Muscle of back (tissue), 13 donors: ENCODE measurements at places on chromosomes 6 and 20. TPM values are rescaled to one million over a fixed set of nuclear protein-coding genes. Genes with fewer than 3 reads are reported as not detected.

DNA sequence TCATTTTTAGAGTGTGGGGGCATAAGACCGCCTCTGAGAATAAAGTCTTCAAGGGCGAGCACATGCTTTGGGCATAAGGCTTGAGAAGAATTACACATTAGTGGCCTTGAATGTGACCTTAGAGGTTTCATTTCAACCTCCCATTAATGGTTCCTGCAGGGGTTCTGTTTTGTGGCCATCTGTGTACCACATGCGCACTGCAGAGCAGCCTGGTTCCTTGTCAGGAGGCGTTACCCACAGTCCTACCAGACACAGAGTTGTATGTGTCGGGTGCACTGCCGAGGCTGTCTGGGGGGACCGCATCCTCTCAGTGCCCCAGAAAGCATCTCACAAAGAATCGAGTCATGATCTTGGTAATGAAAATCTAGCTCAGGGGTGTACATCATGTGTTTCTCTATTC, 115.7 kb downstream of the B3GAT2 start:
- DNase-seq, result no peak

GRCh38 chr20:615514-615913, 5.4 kb upstream of the TCF15 start:
- no peak for DNase-seq

- DNase-seq, result no peak
Observed at GRCh38 chr20:64056889-64057627, 5.9 kb upstream of the TCEA2 start.

DNA sequence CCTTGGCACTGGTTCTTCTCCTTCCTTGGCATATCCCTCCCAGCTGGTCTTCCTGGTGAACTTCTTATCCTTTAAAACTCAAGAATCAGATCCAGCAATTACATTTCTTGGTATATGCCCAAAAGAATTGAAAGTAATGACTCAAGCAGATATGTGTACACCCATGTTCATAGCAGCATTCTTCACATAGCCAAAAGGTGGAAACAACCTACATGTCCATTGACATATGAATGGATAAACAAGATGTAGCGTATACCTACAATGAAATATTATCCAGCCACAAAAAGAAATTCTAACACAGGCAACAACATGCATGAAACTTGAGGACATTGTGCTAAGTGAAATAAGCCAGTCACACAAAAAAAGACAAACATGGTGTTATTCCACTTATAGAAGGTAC, 103.7 kb upstream of the NT5E start:
- no peak for DNase-seq

The GABRR2 gene
- 3.0 TPM for polyA plus RNA-seq

- DNase-seq, result no peak
Observed at GRCh38 chr20:6347916-6348315, 225.1 kb upstream of the FERMT1 start.

DNA sequence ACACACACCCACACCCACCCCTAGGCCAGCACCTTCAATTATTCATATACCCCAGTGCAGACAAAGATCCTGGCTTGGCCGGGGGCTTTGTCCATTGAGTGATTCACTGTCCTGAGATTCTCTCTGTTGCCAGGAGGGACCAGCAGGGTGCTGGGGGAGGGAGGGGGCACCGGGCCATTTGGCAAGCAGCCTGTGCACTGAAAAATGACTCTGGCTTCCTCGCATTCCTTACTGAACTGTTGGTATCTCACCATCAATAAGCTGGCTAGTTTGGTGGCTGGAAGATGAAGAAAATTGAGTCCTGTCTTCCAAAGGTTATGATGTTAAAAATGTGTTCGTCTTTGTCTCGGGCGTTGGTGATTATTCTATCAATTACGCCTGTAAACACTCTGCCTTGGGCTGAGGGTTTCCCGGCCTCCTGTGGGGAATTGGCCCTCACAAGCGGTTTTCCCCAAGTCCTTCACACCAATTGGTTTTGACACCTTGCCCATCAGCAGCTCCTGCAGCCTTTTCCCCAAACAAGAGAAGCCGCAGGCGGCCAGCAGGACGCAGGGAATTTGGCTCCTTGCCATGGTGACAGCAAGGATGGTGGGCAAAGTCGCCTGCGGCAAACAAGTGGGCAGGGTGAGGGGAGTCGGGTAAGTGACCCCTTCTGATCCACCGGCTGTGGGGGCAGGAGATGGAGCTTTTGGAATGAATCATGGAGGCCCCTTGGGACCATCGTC, 4.9 kb downstream of the VSTM2L start:
- no peak for DNase-seq

- DNase-seq, result no peak
Observed at GRCh38 chr20:47875297-47876025, 90.2 kb upstream of the SULF2 start.

The FABP7 gene
- 0.31 TPM for polyA plus RNA-seq

- no peak for DNase-seq
Observed at GRCh38 chr6:56682635-56683034, 39.9 kb upstream of the DST start.

- peak; percentile 87 for DNase-seq
Observed at GRCh38 chr6:28880894-28881780, 42.6 kb downstream of the TRIM27 start.

DNA sequence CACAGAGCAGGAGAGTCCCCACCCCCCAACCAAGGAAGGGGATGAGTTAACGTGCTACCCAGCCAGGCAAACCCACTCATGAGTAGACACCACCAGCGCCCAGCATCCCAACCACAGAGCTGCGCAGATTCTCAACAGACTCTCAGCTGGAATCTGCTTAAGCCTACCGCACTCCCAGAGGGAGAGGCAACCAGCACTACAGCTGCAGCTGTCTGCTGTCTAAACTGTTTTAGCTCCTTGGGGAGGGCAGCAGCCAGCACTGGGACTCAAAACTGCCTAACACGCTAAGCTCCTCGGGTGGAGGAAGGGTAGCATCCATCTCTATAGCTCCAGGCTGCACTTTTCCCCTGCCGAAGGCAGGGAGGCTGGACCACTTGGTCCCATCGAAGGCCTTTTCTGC, 539.8 kb downstream of the EPHA7 start:
- no peak for DNase-seq

DNA sequence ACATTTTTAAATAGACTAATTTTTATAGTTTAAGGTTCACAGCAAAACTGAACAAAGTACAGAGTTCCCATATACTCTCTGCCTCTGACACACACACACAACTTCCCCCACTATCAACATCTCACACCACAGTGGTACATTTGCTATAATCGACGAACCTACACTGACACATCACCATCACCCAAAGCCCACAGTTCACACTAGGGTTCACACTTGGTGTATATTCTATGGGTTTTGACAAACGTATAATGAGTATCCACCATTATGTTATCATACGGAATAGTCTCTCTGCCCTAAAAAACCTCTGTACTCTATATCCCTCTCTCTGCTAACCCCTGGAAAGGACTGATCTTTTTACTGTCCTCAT, 15.6 kb downstream of the TMEM30A start:
- no peak for DNase-seq

DNA sequence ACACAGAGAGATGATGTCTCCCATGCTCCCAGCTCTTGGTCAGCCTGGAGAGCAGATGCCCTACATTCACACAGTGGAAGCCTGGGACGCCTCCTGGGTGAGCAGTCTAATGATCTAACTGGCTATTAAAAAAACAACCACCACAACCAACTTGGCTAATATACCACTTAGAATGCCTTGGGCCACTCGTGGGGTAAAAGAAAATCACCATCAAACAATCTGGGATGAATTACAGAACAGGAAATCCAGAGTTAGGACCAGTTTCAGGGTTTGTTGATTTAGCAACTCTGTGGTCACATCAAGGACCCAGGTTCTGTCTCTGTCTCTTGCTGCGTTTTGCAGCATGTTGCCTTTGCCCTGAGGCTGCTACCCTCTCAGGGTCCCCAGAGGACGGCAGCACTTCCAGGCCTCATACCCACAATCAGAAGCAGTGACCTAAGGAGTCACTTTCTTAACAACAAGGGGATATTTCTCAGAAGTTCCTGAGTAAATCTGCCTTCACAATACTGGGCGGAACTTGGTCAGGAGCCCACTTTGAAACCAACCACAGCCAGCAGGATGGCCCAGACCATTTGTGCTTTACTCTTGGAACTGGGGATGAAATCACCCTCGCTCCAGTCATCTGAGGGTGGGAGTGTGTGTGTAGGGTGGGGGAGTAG, 118.7 kb downstream of the CLIC5 start:
- DNase-seq, result no peak

DNA sequence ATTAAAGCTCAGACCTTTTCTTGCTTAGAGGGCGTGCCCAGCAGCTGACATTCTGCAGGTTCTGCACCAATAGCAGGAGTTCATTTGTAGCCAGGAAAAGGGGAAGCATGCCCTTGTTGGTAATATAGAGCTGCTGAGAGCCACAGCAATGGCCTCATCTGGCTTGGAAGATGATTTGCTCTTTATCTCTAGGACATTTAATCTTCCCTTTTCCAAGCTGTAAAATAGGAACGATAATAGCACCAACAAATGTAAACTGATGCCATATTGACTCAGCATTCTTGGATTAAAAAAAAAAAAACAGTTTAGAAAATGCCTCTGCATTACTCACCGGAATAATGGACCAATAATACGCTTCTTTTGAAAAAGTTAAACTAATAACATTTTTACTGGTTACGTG, 93.4 kb upstream of the SLC2A12 start:
- no peak for DNase-seq

- no peak for DNase-seq
Observed at GRCh38 chr6:7196019-7196402, 88.2 kb downstream of the RREB1 start.

The DSN1 gene
- 10.0 TPM for polyA plus RNA-seq

GRCh38 chr20:15676815-15677214, 896.4 kb downstream of the KIF16B start:
- no peak for DNase-seq

- no peak for DNase-seq
Observed at GRCh38 chr6:144075875-144076274, 19.5 kb downstream of the SF3B5 start.

DNA sequence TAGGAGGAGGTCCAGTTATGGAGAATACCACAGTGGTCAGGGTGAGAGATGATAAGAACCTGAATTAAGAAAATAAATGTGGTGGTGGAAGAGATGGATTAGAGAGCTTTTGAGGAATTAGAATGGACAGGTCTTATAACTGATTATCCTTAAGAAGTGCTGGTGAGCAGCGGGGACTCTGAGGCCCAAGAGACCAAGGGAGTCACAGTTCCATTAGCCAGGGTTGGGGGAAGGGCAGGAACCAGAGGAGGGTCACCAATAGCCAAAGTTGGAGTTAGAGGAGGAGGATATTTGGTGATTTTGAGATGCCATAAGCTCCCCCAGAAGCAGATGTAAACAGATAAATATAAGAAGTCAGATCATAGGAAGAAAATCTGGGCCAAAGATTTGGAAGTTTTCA, 87.1 kb upstream of the PAK5 start:
- no peak for DNase-seq

The CST5 gene
- polyA plus RNA-seq, result not detected

GRCh38 chr6:551829-552350, 105.0 kb downstream of the HUS1B start:
- DNase-seq, result no peak

DNA sequence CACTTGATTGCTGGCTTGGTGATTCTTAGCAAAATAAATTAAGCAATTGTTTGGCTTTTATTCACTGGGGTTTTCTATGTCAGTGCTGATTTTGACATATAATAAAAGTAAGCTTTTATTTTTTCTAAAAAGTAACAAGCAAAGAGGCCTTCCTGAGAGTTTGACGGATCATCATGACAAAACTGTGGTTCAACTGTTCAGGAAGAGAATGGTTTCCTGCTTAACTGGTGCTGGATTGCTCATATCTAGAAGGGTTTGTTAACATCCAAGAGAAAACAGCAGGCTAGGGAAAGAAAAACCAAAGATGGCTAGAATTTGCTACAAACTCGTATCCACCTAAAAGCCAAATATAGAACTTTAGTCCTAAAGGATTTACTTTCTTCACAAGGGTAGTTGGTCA, 21.2 kb downstream of the SERPINB1 start:
- DNase-seq, result no peak

The HMGCLL1 gene
- polyA plus RNA-seq, result 7.0 TPM
